Right lobe of liver (tissue), 6 donors: ENCODE measurements at places on chromosomes 3 and 15.

- no peak for DNase-seq
Measured at GRCh38 chr3:187069857-187070516, 69.3 kb downstream of the RPL39L start.

- no peak for DNase-seq
Measured at GRCh38 chr15:40345225-40345866, 4.6 kb upstream of the CCDC9B start.

DNA sequence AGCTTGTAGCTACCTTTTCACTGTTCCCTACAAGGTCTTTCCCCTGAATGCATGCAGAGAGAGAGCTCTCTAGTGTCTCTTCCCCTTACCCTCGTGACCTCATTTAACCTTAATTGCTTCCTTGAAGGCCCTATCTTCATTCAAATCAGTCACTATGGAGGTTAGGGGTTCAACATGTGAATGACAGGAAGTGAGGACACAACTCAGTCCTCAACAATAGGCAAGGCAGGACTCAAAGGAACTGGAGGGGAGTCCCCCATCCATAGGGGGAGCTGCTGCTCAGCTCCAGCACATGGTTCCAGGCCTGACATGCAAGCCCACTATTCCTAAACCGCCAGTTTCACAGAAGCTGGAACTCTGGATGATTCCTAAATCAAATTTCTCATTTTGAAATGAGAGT lies 33.8 kb upstream of the GYG1 start:
- no peak for DNase-seq

DNA sequence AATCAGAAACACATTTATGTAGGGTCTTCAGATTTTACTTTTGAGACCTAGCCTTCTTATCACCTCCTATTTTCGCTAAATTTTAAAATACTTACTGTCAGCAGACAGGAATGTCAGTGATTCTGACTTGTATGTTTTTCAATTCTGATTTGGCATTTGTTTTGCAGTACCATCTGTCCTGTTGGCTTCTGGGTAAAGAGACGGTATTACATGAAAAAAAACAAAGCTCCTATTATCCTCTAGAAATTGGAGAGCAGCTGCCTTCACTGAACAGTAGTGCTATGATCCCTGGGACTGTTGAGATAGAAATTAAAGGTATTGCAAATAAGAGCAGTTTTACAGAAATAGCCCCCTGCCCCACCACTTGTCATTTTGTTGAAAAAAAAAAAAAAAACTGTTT lies 8.4 kb downstream of the ARMC8 start:
- no peak for DNase-seq

DNA sequence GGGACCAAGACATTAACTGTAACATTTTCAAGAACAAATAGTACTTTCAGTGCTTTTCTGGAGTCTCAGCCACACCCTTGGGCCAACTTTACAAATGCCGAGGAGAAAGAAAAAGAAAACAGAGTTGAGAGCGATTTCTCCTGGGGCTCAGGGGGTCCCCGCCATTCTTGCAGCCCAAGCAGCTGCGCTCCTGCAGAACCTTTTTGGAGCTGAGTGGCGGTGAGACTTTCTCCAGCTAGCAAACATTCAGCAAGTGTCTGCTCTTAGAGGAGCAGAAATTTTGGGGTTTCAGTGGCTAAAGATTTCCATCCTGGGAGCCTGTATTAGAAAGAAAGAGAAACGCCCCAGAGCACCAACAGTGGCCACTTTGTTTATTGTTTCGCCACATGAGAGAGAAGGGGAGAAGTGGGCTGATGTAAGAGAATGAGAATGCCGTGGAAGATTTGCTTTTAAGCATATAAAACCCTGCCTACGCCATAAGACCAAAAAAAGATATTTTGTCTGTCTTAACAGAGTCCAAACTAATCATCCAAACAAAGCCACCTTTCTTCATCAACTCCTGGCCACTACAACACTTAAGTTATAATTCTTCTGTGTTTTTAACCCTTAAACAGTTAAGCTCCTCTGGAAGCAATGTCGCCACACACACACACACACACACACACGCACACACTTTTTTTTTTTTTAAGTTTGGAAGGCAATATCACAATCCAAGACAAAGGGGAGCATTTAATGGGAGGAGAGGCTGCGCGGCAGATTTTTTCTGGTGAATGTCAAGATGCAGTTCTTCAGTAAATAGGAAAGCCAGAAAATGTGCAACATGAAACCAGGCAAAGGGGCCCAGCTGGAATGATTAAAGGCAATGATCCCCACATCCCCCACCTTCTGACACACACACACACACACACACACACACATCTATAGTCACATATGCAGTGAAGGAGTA lies 19.2 kb downstream of the EID1 start:
- DNase-seq: no peak

DNA sequence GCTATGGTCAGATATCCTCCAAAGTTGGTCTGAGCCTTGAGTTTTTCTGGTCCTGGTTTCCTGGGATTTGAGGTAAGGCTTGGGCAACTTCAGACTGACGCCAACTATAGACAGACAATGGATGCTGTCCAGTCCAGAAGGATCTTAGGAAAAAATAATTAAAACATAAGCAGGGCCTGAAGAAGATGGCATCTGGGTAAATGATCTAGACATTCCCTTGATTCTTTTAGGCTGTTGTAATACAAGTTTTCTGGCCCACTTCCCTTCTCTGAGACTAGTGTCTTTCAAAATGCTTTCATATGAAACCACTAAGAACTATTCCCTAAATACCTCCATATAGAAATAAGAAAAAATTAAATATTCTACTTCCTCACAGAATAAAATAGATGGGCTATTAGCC lies 47.7 kb upstream of the PLXND1 start:
- no peak for DNase-seq

GRCh38 chr15:67300266-67301025 lies 45.9 kb downstream of the IQCH start:
- DNase-seq: no peak

GRCh38 chr3:73401616-73402279 lies 223.0 kb downstream of the PDZRN3 start:
- no peak for DNase-seq
